NCI-H2029 treated with DMSO at 0.1 percent for 48 hours (cell line): ENCODE measurements at places on chromosomes 16 and 17.

DNA sequence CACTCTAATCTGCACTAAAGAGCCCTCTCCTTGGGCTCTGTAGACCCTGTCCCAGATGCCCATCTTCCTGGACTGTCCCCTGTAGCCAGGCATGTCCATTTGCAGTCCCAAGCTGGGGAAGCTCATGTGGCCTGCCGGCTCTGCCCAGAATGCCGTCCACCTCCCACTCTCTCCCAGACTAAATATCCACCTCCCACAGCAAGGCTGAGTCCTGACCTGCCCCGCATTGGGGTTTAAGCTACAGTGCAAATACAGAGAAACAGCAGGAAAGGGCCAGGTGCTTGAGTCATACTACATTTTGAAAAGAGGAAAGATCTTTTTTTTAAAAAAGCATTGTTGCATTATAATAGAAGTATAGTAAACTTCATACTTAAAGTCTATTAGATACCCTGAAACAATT lies 3.0 kb downstream of the ST6GALNAC2 start:
- DNase-seq, result no peak

- DNase-seq, result no peak
Observed at GRCh38 chr17:64147110-64148016, 17.4 kb upstream of the ERN1 start.

GRCh38 chr16:85374571-85374872 lies 238.6 kb upstream of the GSE1 start:
- no peak for DNase-seq

DNA sequence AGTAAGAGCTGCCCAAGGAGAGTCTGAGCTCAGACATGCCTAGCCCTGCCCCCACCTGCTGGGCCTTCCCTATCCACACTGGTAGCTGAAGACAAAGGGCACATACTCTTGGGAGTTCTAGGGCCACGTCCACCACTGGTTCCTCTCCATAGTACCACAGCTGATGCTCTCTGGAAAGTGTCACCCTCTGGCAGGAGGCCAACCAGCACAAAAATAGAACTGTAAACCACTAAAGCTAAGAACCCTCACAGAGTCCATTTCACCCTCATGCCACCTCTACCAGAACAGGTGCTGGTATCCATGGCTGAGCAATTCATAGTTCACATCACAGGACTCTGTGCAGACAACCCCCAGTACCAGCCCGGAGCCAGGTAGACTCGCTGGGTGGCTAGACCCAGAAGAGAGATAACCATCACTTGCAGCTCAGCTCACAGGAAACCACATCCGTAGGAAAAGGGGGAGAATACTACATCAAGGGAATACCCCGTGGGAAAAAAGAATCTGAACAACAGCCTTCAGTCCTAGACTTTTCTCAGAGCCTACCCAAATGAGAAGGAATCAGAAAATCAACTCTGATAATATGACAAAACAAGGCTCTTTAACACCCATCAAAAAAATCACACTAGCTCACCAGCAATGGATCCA lies 115.3 kb downstream of the CEP112 start:
- peak; percentile 0 for DNase-seq

DNA sequence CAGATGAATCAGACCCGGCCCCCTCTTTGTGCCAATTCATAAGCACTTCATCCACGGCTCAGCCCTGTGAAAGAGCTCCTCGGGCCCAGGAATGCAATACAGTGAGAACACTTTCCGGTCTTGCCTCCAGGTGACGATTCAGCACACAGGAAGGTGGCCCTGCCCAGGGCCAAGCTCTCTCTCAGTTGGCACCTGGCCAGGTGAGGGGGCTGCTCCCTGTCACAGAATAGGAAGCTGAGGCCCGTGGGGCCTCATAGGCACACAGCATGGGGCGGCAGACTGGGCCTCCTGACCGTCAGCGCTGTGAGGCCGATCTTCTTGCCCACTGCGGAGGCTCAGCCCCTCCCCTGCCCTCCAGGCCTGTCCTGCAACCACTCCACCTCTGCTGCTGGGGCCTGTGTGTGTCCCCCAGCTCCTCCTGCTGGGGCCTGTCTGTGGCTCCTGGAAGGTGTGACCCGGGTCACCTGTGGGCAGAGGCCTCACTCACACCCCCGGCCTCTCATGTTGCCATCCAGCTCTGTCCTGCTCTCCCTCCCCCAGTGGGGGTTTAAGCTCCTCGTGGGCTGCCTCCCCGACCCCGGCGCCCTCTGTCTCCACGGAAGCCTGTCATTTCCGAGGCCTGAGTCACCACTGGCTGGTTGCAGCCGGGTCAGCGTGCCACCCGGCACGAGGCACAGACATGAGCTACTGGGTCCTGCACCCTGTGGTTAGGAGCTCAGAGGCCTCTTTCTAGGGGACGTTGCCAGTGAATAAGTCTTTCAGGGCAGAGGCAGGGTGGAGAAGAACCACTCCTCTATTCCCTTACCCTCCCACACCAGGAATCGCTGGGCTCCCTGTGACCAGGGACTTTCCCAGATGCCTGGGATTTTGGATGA lies 114.4 kb downstream of the SEC14L1 start:
- no peak for DNase-seq

DNA sequence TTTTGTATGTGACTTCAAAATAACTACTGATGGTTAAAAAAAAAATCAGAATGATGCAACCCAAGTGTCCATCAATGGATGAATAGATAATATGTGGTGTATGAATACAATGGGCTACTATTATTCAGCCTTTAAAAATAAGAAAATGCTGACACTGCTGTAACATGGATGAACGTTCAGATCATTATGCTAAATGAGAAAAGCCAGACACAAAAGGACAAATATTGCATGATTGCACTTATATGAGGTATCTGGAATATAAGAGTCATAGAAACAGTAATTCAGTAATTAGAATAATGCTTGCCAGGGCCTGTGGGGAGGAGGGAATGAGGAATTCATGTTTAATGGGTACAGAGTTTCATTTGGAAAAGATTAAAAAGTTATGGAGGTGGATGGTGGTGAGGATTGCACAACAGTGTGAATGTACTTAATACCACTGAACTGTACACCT lies 25.4 kb downstream of the TENT4B start:
- DNase-seq, result no peak

- no peak for DNase-seq
Observed at GRCh38 chr16:47064775-47065174, 79.0 kb downstream of the NETO2 start.

DNA sequence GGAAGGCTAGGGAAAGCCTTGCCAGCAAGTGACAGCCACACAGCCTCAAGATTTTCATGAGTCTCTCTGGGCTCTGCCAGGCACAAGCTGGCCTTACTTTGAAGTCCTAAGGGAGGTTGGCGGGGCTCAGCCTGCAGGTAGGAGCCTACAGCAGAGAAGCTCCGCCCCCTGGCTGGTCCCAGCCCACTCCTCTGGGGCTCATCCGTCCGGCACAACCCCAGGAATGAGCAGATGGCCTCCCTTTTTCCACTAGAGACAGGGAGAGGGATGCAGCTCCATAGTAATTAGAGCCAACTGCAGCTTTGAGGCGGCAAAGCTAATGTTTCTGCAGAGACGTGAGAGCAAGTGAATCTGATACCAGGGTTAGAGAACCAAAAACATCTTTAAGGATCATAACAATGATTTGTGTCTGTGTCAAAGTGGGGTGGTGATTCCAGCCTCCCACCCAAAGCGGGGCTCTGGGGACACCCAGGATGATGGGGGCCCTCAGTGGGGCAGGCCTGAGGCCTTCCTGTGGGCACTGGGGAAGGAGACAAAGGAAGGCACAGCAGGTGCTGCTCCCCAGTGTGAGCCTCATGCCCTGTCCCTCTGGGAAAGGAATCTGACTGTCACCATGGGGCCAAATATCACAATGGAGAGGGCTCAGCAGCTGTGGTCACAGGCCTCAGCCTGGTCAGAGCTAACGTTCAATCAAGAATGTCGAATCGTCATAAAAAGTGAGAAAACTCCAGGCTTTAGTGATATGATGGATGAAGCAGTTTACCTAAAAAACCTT lies 61.5 kb downstream of the RBFOX3 start:
- no peak for DNase-seq

DNA sequence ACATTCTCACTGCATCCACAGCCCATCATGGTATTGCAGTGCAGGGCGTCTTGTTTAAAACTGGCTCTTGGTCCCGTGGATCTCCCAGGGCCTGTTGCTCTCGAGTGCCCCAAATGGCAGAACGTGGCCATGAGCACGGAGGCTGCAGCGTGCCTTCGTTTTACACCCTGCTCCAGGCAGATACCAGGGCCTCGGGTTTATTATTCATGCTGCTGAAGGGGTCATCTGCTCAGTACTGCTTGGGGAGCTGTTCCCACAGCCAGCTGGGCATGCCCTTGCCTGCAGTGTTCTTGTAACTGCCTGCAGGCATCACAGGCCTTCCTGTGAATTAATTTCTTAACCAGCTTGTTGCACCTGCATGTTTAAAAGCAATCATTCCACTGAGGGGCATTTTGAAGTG lies 129.7 kb upstream of the CHMP6 start:
- DNase-seq, result no peak

GRCh38 chr16:70444249-70445063 lies 5.6 kb upstream of the ST3GAL2 start:
- DNase-seq, result no peak

- no peak for DNase-seq
Observed at GRCh38 chr17:65228734-65229620, 91.8 kb downstream of the RGS9 start.

DNA sequence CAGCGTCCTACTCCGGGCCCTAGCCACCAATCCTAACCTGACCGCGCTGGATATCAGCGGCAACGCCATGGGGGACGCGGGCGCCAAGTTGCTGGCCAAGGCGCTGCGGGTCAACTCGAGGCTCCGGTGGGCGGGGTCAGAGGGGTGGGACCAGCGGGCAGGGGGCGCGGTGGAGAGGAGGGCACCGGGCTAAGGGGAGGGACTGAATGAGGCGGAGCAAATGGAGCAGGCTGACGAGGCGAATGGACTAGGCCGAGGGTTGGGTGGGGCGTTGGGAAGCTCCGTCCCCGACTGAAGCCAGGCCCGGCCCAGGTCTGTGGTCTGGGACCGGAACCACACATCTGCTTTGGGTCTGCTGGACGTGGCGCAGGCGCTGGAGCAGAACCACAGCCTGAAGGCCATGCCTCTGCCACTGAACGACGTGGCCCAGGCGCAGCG lies 4.6 kb downstream of the CARMIL2 start:
- DNase-seq, result no peak

- no peak for DNase-seq
Observed at GRCh38 chr17:27502526-27503324, 46.5 kb downstream of the KSR1 start.

DNA sequence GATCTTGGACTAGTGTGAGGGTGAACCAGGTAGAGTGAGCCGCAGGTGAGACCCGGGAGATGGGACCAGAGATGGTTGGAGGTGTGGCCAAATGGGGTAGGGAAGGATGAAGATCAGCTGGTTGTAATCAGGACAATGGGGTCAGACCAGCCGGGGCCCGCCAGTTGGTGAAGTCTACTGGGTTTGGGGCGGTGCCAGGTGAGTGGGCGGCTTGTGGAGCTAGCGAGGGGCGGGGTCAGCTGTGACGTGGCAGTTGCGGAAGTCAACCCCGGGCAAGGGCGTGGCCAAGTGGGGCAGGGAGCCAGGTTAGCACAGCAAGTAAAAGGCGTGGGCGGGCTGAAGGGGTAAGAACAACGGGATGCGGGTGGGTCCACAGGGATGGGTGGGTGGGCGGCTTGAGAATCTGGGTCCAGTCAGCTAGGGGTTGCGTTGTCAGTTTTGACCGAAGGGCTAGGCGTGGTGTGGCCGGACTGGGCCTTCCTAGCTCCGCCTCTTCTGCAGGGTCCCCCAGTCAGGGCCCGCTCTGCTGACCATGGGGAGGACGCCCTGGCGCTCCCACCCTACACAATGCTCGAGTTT lies 25.5 kb upstream of the ALKBH5 start:
- DNase-seq, result peak; percentile 53

DNA sequence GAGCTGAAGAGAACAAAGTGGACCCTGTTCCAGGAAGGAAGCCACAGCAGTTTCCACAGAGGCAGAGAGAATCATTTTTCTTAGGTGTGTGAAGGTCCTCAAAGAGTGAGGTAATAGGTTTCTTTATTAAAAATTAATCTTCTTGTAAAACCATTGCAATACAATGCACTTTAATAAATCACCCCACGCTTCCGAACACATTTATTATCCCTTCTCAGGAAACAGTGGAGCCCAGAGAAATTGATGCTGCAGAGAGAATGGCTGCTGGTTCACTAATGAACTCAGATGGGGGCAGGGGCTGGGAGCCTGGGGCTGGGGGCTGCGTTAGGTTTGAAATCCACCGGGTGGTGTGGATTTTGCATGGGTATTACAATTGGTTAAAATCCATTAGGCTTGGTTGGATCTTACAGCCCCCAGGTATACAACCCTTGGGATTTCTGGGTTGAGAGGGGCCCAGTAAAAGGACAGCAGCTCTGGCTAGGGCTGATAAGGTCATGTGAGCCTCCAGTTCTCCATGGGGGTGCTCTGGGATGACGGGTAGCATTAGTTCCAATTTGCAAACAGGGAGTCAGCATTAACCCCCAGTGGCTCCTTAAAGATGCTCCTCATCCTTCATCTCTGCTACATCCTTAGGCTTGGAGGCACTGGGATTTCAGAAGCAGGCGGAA lies 718.1 kb upstream of the EEF2KMT start:
- no peak for DNase-seq

GRCh38 chr16:25297151-25297787 lies 39.6 kb upstream of the ZKSCAN2 start:
- DNase-seq, result no peak

GRCh38 chr16:82366462-82366861 lies 196.4 kb upstream of the MPHOSPH6 start:
- DNase-seq, result no peak

DNA sequence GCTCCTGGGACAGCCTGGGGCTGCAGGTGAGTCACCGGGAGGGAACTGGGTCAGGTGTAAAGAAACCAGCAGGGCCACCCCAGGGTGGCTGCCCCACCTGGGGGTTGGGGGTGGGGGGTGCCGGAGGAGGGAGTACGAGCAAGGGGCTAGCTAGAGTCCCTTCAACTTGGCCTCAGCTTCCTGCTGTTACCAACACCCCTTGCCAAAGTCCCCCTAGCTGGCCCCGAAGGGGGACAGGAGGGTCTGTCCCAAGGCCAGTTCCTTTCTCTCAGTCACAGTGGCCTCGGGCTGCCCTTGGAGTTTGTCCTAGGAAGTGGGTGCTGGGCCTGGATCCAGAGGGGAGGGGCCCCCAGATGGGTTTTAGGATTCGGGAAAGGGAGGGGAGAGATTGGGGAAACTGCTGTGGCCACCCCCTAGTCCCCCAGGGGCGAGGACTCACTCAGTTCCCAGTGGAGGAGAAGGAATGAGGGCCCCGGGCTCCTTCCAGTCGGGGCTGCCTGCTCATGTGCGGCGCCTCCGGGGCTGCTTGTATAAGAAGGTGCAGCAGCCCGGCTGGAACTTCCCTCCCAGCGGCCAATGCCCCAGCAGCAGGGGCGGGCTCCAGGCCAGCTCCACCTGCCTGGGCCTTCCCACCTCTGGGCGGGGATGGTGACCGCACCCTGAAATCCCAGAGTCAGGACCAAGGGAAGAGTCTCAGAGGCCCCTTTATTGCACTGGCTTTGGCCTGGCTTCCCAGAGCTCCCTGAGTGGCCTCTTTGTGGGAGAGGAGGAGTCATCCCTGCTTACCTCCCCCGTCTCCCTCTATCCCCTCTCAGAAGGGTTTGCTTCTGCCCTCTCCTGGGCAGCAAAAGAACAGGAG lies 7.3 kb downstream of the ARHGAP27 start:
- peak; percentile 14 for DNase-seq
